ENCODE measurements at places on chromosomes 12 and 14.

DNA sequence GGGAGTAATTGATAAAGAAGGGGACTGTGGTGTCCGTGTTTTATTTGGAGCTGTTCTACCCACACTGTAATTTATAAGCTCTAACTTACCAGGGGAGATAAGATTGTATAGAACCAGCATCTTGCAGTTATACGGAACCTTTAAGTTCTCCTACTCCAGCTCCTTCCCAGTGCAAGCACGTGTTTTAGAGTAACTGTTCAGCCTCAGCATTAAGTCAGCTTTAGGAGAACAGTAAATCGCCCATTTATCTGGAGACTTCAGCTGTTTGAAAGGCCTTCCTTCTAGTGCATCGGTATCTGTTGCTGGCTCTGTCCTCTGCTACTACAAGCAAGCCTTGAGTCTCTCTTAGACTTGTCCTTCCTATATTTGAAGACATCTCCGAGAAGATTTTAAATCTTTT, 95.6 kb downstream of the ETV6 start:
- peaks cover 9% of the 10 kb centered on the region for H3K4me1 ChIP-seq
- no peaks in the 10 kb centered on the region for H3K36me3 ChIP-seq
- DNase-seq: no peak
- no peaks in the 10 kb centered on the region for H3K27me3 ChIP-seq
- no peak overlapping the region for H3K4me3 ChIP-seq

DNA sequence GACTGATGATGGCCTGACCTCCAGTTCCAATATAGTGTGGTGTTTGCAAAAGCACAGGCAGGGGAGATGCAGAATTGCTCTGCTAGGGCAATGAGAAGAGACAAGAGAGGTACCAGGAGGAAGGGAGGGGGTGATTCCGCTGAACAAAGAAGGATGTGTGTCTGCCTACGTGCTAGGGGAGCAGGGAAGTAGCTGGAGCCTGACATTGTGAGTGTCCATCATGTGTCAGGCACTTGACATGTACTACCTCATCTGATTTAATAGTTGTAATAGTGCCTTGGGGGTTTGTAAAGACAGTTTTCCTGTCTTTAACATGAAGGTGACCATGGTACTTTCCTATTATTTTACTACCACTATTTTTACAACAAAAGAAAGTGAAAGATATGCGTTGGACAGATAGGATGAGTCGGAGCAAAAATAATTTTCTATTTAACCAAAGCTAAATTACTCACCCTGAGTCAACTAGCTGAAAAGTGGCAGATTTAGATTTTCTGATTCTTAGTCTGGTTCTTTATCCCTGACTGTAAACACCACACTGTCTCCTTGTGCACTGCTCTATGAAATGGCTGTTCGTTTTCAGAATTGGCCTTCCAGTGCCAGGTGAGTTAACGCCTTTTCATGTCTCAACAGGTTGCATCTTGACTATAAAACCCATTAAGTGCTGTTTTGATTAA, 33.7 kb upstream of the TEAD4 start:
- peaks cover 3% of the 10 kb centered on the region for H3K36me3 ChIP-seq
- DNase-seq: no peak
- peaks cover 12% of the 10 kb centered on the region for H3K4me1 ChIP-seq
- no peak overlapping the region for H3K27ac ChIP-seq
- no peak overlapping the region for H3K4me3 ChIP-seq

GRCh38 chr12:103705927-103706326, 118.9 kb downstream of the STAB2 start:
- no peaks in the 10 kb centered on the region for H3K4me1 ChIP-seq
- no peak overlapping the region for H3K27ac ChIP-seq
- no peak overlapping the region for H3K4me3 ChIP-seq
- no peak for DNase-seq

- no peaks in the 10 kb centered on the region for H3K27me3 ChIP-seq
- DNase-seq: no peak
- no peaks in the 10 kb centered on the region for H3K4me1 ChIP-seq
- no peak overlapping the region for H3K4me3 ChIP-seq
Measured at GRCh38 chr12:27081668-27082111, 688 bp downstream of the C12orf71 start.

GRCh38 chr14:93969082-93969828, 7.1 kb downstream of the ASB2 start:
- H3K27ac ChIP-seq: no peak overlapping the region
- H3K4me3 ChIP-seq: no peak overlapping the region
- H3K27me3 ChIP-seq: no peaks in the 10 kb centered on the region
- H3K36me3 ChIP-seq: no peaks in the 10 kb centered on the region
- no peak for DNase-seq

- H3K4me1 ChIP-seq: peaks cover 62% of the 10 kb centered on the region
- peak overlapping the region; percentile 91 for H3K27ac ChIP-seq
- no peaks in the 10 kb centered on the region for H3K27me3 ChIP-seq
Measured at GRCh38 chr12:65881348-65881961, 57.2 kb downstream of the HMGA2 start.

DNA sequence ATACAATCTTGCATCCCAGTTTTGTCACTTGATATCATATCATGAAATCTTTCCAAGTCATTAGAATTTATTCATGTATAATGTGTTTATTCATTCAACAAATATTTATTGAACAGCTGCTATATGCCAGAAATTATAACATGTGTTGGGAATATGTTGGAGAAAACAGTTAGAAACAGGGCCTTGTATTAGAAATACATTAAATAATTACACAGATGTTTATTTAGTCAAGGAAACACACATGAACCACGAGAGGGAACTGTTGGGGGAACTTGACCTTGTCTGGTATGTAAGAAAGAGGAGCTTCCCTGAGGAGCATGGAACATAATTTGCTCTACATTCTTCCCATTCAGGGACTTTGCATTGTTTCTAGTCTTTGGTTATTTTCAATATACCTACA, 191.7 kb upstream of the FRMD6 start:
- no peaks in the 10 kb centered on the region for H3K4me1 ChIP-seq
- no peak overlapping the region for H3K4me3 ChIP-seq
- no peak for DNase-seq
- H3K27ac ChIP-seq: no peak overlapping the region
- no peaks in the 10 kb centered on the region for H3K36me3 ChIP-seq

GRCh38 chr14:68785534-68786490, 7.1 kb downstream of the ZFP36L1 start:
- H3K27me3 ChIP-seq: no peaks in the 10 kb centered on the region
- peaks cover 31% of the 10 kb centered on the region for H3K36me3 ChIP-seq
- peak overlapping the region; percentile 100 for H3K27ac ChIP-seq
- H3K4me1 ChIP-seq: peaks cover 16% of the 10 kb centered on the region
- H3K4me3 ChIP-seq: no peak overlapping the region

- H3K4me3 ChIP-seq: no peak overlapping the region
- no peaks in the 10 kb centered on the region for H3K4me1 ChIP-seq
- H3K27ac ChIP-seq: no peak overlapping the region
- H3K36me3 ChIP-seq: peaks cover 10% of the 10 kb centered on the region
- no peak for DNase-seq
- H3K27me3 ChIP-seq: no peaks in the 10 kb centered on the region
Measured at GRCh38 chr12:104357421-104357952, 53.9 kb downstream of the EID3 start.

DNA sequence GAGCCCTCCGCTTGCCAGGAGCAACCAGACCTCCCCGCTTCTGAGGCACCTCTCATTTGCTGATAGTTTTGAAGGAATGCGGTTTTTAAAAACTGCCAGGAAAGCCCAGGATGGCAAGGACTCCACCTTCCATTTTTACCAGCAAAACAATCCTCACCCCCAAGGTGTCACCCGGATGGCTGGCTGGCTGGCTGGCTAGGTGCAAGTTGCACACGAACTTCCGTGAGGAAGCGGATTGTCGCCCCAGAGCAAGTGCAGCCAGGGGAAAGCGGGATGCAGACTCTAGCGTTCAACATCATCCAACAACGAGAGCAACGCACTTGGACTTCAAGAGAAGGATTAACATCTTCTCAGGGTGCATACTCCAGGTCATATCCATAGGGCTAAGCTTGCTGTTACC, 125.4 kb downstream of the RIMBP2 start:
- no peak for DNase-seq
- no peak overlapping the region for H3K4me3 ChIP-seq
- H3K4me1 ChIP-seq: no peaks in the 10 kb centered on the region
- no peaks in the 10 kb centered on the region for H3K27me3 ChIP-seq
- H3K36me3 ChIP-seq: no peaks in the 10 kb centered on the region
- H3K27ac ChIP-seq: no peak overlapping the region

GRCh38 chr12:43758247-43758727, 303 bp downstream of the PUS7L start:
- H3K4me3 ChIP-seq: no peak overlapping the region
- peak; percentile 50 for DNase-seq
- peaks cover 29% of the 10 kb centered on the region for H3K4me1 ChIP-seq
- H3K36me3 ChIP-seq: no peaks in the 10 kb centered on the region
- no peaks in the 10 kb centered on the region for H3K27me3 ChIP-seq

DNA sequence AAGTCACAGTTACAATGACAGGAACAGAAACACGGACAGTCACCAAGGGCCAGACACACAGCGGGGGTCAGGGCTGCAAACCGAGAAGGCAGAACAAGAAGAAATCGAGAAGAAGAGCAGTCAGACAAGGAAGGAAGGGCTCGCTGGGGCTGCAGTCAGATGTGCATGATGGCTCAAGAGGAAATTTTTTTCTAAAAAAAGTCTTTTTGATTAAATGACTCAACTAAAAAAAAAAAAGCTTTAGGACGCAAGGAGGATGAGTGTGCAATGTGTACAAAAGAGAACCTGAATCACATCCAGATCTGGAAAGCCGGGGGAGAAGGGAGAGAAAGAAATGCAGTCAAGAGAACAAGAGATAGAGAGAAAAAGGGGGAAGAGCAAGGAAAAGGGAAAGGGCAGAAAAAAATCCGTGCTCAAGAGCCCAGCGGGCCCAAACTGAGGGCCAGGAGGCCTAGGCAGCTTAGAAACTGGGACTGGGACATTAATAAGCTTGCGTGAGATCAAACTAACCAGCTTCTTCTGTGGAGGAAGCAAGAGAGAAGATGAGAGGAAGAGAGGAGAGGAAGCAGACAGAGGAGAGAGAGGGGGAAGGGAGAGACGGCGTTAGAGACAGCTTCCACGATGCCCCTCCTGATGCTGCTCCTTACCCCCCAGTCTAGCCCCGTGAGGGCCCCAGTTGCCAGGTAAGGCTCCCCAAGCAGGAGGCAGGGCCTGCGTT, 6.7 kb downstream of the IFFO1 start:
- no peak overlapping the region for H3K4me3 ChIP-seq
- no peak for DNase-seq
- H3K36me3 ChIP-seq: no peaks in the 10 kb centered on the region
- H3K27me3 ChIP-seq: no peaks in the 10 kb centered on the region
- H3K4me1 ChIP-seq: peaks cover 20% of the 10 kb centered on the region

GRCh38 chr12:47188576-47189441, 109.0 kb upstream of the AMIGO2 start:
- H3K36me3 ChIP-seq: no peaks in the 10 kb centered on the region
- H3K4me1 ChIP-seq: peaks cover 34% of the 10 kb centered on the region
- H3K27ac ChIP-seq: no peak overlapping the region
- no peak overlapping the region for H3K4me3 ChIP-seq

GRCh38 chr12:58247633-58248032, 306.3 kb downstream of the ATP23 start:
- no peak for DNase-seq
- H3K27me3 ChIP-seq: no peaks in the 10 kb centered on the region
- H3K4me1 ChIP-seq: no peaks in the 10 kb centered on the region
- H3K27ac ChIP-seq: no peak overlapping the region

GRCh38 chr12:118330421-118331018, 42.2 kb downstream of the TAOK3 start:
- H3K36me3 ChIP-seq: no peaks in the 10 kb centered on the region
- H3K27me3 ChIP-seq: no peaks in the 10 kb centered on the region
- no peak overlapping the region for H3K4me3 ChIP-seq
- no peaks in the 10 kb centered on the region for H3K4me1 ChIP-seq

- no peaks in the 10 kb centered on the region for H3K27me3 ChIP-seq
- H3K4me3 ChIP-seq: no peak overlapping the region
- no peaks in the 10 kb centered on the region for H3K4me1 ChIP-seq
- DNase-seq: no peak
- no peaks in the 10 kb centered on the region for H3K36me3 ChIP-seq
- no peak overlapping the region for H3K27ac ChIP-seq
Measured at GRCh38 chr12:41122894-41123293, 65.2 kb upstream of the PDZRN4 start.

DNA sequence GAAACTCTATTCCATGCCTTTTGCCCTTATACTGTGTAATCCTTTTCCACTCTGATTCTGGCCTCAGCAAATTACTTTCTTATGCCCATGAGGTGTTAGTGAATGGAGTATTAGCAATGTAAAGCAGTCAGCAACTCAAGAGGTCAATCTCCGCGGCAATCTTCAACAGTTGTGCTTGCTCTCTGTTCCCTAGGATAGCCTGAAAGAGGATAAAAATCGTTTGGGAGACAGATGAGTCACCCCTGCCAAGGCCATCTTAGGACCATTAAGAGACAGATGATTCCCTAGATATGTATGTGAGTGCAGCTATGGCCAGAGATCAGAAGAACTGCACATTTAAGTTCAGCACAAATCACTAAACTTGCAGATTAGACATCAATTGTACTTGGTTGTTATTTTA, 1145.8 kb downstream of the GALC start:
- H3K27ac ChIP-seq: no peak overlapping the region
- no peaks in the 10 kb centered on the region for H3K27me3 ChIP-seq
- H3K4me3 ChIP-seq: no peak overlapping the region
- DNase-seq: no peak
- H3K36me3 ChIP-seq: no peaks in the 10 kb centered on the region

GRCh38 chr14:72678356-72678755, 215.5 kb downstream of the DPF3 start:
- no peaks in the 10 kb centered on the region for H3K36me3 ChIP-seq
- H3K4me3 ChIP-seq: no peak overlapping the region
- no peak for DNase-seq
- H3K27me3 ChIP-seq: no peaks in the 10 kb centered on the region

GRCh38 chr14:92397150-92397952, 74.4 kb downstream of the SLC24A4 start:
- no peak for DNase-seq
- H3K27ac ChIP-seq: no peak overlapping the region
- no peaks in the 10 kb centered on the region for H3K4me1 ChIP-seq
- no peak overlapping the region for H3K4me3 ChIP-seq
- no peaks in the 10 kb centered on the region for H3K27me3 ChIP-seq

DNA sequence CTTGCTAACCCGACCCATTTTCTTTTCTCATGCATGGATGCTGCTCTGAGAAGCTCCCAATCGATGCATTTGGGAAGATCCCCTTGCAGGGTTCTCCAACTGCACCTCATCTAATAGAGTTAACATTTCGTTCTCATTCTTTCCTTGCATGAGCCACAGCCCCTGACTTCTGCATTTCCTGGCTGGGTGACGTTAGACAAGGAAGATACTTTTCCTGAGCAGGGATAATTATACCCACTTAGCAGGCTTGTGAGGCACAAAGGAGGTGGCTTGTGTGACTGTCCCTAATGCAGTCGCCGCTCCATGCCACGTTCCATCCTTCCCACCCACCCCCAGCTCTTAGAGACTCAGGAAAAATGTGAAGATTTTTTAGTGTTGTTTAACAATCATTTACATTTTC, 195.1 kb downstream of the CHST11 start:
- H3K27me3 ChIP-seq: no peaks in the 10 kb centered on the region
- H3K4me3 ChIP-seq: no peak overlapping the region
- DNase-seq: no peak
- no peaks in the 10 kb centered on the region for H3K36me3 ChIP-seq
- H3K4me1 ChIP-seq: peaks cover 4% of the 10 kb centered on the region
- no peak overlapping the region for H3K27ac ChIP-seq

GRCh38 chr12:43159506-43159905, 392.5 kb downstream of the ADAMTS20 start:
- no peaks in the 10 kb centered on the region for H3K36me3 ChIP-seq
- DNase-seq: no peak
- no peaks in the 10 kb centered on the region for H3K4me1 ChIP-seq
- H3K27me3 ChIP-seq: no peaks in the 10 kb centered on the region

Data from thyroid gland (tissue), 4 donors.